ENCODE measurements at places on chromosomes 4 and X.

- DNase-seq: no peak
These were observed 91.3 kb downstream of the LCORL start for GRCh38 chr4:17930256-17930655.

- DNase-seq: no peak
These were observed 1603.0 kb upstream of the TENM3 start for GRCh38 chr4:180640193-180640592.

- DNase-seq: no peak
These were observed 717.0 kb downstream of the CCSER1 start for GRCh38 chr4:90844241-90844640.

GRCh38 chrX:113892401-113892800 lies 691.5 kb upstream of the HTR2C start:
- DNase-seq: no peak

GRCh38 chrX:129759576-129760061 lies 20.1 kb upstream of the SASH3 start:
- no peak for DNase-seq

DNA sequence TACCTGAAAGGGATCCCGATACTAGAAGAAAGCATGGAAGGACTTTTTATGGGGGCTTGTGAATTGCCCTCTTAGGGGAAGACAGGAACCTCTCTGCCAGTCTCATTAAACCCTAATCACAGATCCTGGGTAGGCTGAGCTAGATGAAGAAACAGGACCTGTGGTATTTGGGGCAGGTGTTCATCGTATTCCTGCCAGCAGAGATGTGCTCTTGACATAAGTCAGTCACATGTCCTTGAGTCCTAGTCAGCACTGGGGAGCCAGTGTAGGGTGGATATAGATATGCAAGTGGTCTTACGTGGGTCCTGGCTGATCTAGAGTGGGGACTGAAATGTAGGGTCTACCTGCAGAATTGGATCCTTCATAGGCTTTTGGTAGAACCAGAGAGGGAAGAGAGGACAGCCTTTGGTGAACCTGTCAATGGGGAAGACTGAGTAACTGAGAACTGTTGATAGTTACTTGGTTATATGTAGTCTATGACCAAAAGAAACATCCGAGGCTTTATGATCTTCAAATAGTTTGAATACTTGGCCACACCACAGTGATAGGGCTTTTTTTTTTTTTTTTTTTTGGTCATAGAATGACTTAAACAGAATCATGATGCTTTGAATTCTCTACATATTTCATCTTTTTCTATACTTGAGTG lies 63.5 kb upstream of the WDR1 start:
- no peak for DNase-seq

DNA sequence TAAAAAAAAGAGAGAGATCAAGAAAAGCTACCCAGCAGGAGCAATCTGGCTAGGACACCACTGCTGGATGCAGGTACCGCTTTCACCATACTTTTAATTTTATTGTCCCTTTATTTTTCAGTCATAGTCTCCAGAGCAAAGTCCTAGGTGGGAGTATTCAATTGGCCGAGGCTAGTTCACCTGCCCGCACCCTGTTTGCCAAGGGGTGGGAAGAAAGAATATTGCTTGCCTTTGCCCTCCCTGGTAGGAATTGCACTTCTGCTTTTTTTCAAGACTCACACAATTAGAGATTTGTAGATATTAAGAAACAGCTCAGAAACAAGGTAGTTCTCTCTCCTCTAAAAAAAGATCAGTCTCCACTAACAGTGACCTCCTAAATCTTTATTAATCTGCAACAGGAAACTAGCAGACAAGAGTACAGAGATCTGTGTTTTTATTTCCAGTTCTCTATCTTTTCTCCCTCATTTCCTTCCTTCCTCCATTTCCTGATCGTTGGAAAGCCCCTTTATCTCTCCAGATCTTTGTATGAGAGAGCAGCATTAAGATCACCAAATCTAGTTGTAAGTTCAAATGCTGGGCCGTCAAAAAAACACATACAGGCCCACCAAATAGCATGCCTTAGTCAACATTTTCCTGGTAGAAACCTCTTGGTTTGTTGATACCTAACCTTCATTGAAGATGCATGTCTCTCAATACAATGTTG lies 9.4 kb upstream of the RPGR start:
- no peak for DNase-seq

- DNase-seq: no peak
These were observed 52.9 kb downstream of the PPP2R2C start for GRCh38 chr4:6419452-6420028.

GRCh38 chrX:119948381-119948780 lies 4.8 kb upstream of the NKAP start:
- no peak for DNase-seq

DNA sequence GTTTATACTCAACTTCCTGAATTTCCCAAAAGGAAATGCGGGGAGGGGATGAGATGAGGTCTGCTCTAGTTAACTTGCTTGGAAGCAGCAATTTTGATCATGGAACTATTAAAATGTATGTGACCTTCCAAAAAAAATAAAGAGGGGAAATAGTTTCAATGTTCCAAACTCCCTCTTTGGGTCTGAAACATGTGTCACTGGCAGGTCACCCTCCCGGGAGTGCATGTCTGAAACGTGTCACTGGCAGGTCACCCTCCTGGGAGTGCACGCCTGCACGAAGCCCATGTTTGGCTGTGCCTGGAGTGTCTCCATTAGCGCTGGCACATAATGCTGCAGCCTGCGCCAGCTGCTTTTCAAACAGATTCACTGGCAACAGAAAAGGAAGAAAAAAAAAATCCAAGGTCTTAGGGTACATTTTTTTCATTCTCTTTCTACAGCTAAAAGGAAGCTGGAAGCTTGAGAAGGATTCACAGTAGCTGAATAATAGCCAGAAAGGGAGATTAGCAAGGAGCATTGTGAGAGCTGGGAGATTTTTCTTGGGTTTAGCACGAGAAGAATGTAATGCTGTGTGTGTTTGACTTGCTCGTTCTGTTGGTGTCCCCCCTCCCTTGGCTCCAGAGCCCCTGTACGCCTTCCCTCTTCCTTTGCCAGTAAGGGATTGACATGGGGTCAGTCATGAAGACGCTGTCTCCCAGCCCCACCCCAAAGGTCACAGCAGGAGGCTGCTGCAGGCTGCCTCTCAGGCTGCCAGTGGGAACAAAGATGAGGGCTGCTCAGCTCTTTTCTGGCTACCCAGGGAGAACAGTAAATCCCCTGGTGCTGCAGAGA lies 39.2 kb upstream of the TLR3 start:
- DNase-seq: no peak

DNA sequence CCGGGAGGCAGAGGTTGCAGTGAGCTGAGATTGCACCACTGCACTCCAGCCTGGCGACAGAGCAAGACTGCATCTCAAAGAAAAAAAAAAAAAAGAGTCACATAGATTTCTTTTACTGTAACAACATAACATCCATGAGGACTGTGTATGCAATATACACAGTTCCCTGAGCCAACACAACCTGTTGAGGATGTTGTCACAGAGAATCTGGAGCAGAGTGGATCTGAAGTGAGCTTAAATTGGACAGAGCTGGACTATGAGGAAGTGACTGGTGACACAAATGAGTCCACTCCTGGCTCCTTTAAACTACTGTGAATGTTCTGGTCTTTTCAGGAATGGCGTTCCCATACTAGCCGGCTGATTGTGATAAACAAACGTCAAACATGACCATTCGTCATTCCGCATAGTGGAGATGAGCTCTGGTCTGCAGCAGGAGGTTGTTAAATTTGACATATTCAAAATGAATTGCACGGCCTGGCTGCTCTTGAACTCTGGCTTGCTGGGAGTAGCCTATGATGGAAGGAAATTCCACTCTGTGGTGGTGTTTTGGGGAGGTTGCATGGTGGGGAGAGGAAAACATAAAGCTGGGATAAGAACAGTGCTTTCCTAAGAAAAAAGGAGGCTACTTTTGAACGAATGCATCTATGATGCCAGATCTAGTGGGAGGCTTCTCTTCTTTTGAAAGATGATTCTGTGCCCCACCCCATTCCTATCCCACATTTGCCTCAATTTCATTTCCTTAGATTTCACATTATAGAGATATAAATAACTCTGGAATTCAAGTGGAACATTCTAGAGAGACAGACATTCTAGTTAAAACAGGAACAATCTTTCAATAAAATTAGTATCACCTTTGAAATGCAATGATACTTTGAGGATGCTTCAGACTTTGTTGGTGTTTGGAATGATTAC lies 149.5 kb downstream of the SHROOM3 start:
- no peak for DNase-seq

GRCh38 chr4:68907788-68908700 lies 43.6 kb downstream of the UGT2A3 start:
- DNase-seq: no peak

GRCh38 chr4:78069859-78070258 lies 12.7 kb downstream of the FRAS1 start:
- no peak for DNase-seq

DNA sequence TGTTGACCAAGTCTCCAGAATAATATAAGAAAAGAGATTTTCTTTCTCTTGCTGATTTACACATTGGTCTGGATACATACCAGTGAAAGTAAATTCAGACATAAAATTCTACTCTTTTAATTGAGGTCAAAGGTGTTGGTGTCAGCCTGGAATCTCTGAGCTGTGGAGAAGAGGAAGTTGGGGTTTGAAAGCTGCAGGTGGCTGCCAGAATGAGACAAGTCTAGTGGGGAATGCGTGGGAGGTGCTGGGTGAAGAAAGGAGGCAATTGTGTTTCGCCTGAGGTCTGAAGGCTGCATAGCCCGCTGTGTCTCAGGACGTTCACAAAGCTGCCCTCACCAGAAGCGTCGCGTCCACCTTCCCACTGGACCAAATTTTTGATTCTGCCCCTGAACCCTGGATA lies 31.2 kb downstream of the PHEX start:
- DNase-seq: no peak

DNA sequence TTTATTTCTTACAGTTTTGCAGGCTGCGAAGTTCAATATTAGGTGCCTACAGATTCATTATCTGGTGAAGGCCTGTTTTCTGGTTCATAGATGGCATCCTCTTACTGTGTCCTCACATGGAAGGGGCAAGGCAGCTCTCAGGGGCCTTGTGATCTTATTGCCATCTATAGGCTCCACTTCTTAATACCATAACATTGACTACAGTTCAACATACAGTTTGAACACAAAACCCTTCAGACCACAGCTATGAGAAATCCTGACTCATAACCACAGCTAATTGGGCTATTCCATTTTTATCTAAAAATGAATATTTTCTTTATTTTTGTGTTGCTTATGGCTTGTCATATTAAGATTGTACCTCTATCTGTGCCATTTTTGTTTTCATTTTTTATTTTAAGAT lies 72.3 kb downstream of the STAG2 start:
- no peak for DNase-seq

- no peak for DNase-seq
These were observed 517.4 kb downstream of the RAB28 start for GRCh38 chr4:12966726-12967125.

DNA sequence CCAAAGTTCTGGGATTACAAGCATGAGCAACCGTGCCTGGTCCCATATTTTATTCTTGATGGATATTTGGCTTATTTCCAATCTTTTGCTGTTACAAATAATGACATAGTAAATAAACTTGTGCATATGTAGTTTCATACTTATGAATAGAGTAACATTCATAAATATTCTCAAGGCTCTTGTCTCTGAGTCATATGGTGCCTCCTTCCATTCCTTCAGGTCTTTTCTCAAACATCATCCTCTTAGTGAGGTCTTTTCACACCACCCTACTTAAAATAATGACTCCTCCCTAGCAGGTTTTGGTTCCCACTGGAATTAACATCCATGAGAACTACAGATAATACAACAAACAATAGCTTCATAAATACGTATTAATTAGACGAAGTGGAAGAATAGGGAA lies 416.6 kb downstream of the IQCM start:
- no peak for DNase-seq

DNA sequence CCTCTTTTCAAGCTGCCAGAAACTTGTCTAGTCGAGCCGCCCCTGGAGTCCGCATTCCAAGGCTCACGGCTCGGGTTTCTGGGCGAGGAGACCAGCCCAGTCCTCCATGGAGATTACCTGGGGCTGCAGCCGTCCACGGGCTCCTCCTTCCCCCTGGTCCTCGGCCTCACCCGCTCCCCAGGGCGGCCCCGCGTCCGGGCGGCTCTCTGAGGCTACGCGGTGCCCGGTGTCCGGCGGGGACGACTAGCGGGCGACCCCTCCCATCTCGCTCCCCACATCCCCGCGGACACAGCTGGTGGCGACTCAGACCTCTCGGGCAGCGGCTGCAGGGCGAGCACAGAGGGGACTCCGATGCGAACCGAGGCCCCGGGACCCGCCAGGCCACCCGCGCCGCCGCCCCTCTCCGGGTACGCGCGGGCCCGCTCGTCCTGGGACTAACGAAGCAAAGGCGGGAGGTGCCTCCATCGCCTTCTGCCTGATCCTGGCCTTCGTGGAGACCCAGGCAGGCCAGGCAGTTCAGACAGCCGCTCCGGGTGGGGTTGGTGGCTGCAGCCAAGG lies 159.4 kb downstream of the TRAM1L1 start:
- no peak for DNase-seq

Data from activated CD4-positive, CD25-positive, alpha-beta regulatory T cell treated with anti-CD3 and anti-CD28 coated beads, Interleukin-2, amount 50 U/mL, for 16 hours (primary cell).